ENCODE measurements at places on chromosomes 12 and 14. TPM values are rescaled to one million over a fixed set of nuclear protein-coding genes. Genes with fewer than 3 reads are reported as not detected.

Gene NCOR2
- total RNA-seq: 50.0 TPM

Gene UBE2N
- total RNA-seq: 40.3 TPM

Gene STX2
- 28.7 TPM for total RNA-seq

Gene CLEC4C
- not detected for total RNA-seq

Gene CLEC4D
- not detected for total RNA-seq

Gene BIN2
- not detected for total RNA-seq

Gene MAP1LC3B2
- total RNA-seq: 0.26 TPM

Gene KRT74
- not detected for total RNA-seq

Gene ALX1
- total RNA-seq: 0.26 TPM

Gene CALCOCO1
- 84.1 TPM for total RNA-seq

Gene PLEKHD1
- total RNA-seq: not detected

Gene ZFHX2
- total RNA-seq: 0.39 TPM

Gene PTGDR
- total RNA-seq: not detected

Gene RPS6KL1
- 2.1 TPM for total RNA-seq

Gene TM7SF3
- total RNA-seq: 82.5 TPM

Gene BICDL1
- total RNA-seq: under 0.01 TPM

Gene GPRC5D
- not detected for total RNA-seq

Gene ERP29
- 77.4 TPM for total RNA-seq

Gene XRCC3
- 26.9 TPM for total RNA-seq

Gene SOS2
- 21.7 TPM for total RNA-seq

Gene IQSEC3
- total RNA-seq: not detected

Gene SERPINA5
- 0.91 TPM for total RNA-seq

Gene KRT73
- total RNA-seq: not detected

Gene A2M
- 566 TPM for total RNA-seq

Gene SOCS2
- 34.9 TPM for total RNA-seq

Gene ASPG
- total RNA-seq: not detected

Gene TAS2R13
- 2.8 TPM for total RNA-seq

Gene DLGAP5
- 18.1 TPM for total RNA-seq

Gene ARMH4
- 1.6 TPM for total RNA-seq

Gene OR10P1
- total RNA-seq: not detected

Gene TSPAN8
- 0.13 TPM for total RNA-seq

Gene C14orf180
- total RNA-seq: not detected

Gene WNT5B
- total RNA-seq: 8.6 TPM

Gene SERPINA9
- not detected for total RNA-seq

Gene LGR5
- total RNA-seq: not detected

Gene RDH16
- 0.56 TPM for total RNA-seq

All from epithelial cell of alveolus of lung (primary cell).